ENCODE measurements at places on chromosomes 11 and 22.

DNA sequence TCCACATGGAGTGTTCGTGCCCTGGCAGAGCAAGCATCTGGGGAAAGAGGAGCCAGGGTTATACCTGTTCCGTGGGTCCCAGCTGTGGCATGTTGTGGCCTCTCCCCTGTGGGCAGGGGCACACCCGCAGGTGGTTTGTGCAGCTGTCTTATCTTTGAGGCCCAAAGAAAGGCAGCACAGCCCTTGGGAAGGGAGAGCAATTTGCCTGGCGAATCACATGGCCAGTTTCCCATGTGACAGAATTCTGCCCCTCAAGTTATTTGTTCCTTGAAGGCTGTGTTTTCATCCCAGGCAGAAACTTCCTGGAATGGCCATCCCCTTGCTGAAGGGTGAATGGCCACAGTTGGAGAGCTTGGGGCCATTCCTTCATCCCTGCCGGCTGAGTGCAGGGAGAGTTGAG lies 16.4 kb upstream of the COX8A start:
- DNase-seq = no peak

- no peak for DNase-seq
These were observed 5.4 kb downstream of the RELT start for GRCh38 chr11:73381589-73381988.

DNA sequence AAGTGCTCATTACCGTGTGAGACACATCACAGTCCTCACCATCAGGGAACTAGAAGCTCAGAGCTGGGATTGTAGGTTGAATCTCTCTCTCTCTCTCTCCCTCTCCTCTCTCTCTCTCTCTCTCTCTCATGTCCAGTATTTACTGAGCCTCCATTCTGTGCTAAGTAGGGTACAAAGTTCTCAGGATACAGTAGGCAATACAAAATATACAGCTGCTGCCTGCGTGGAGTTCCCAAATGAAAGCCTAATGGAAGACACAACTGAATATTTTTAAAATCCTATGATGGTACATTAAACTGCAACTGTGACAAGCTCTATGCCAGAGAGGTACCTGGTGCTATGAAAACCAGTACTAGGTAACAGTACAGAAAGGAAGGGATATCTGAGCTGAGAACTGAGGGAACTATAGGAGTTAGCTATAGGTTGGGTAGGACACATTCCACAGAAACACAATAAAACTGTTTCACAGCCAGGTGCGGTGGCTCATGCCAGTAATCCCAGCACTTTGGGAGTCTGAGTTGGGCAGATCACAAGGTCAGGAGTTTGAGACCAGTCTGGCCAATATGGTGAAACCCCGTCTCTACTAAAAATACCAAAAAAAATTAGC lies 9.6 kb upstream of the PRG2 start:
- no peak for DNase-seq

- no peak for DNase-seq
These were observed 17.3 kb downstream of the ACER3 start for GRCh38 chr11:76878014-76878413.

GRCh38 chr11:126853732-126854131 lies 146.8 kb downstream of the KIRREL3 start:
- DNase-seq = peak; percentile 13

DNA sequence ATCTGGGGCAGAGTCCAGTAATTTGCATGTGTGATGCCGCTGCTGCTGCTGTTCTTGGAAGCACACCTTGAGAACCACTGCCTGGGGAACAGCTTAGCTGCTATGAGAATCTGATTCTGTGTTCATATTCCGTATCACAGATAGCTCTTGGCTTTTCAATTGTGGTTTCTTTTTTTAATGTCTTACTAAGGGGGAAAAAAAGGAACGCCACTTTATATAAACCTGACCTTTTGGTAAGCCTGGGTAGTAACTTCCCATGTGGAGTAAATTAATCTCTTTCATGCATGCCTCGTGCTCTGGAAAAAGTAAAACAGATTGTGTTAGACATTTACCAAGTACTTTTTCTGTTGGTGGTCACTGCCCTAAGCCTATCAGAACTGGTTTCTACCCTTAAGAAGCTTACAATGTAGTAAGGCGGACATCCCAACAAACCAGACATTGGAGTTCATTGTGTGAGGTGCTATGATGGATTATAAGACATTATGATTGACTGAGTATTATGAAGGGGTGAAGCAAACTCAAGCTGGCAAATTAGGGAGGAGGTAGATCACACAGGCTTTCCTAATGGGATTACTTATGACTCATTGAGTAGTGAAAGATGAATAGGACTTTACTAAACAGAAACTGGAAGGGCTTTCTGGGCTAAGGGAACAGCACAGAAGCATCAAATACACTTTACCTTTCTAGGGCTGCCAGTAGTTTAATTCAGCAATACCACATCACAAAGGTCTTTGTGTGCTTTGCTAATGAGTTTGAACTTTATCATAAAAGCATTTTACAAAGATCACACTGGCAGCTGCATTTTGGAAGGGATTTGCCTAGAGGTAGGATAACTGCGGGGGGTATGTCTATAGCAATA lies 64.7 kb downstream of the MAML2 start:
- DNase-seq = peak; percentile 47

DNA sequence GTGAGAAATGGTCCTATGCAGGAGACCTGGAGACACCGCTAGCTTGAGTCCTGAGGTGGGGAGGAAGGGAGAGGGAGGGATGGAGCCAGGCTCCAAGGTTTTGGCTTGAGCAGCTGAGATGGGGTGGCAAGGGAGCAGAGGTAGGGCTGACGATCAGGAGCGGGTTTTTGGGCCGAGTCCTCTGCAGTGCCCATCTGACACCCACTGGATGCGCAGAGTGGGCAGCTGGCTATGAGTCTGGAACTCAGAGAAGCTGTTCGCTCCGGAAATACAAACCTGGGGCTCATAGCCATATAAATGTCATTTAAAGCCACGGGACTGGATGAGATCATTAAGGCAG lies 453 bp upstream of the MAFF start:
- DNase-seq = no peak

Data from ELR (cell line).